ENCODE measurements at places on chromosomes 7 and 10.
A peak's percentile ranks its signal among the peaks of the same experiment; 100 is the strongest.

- DNase-seq: no peak
Observed at GRCh38 chr10:22764639-22765038, 50.3 kb upstream of the PIP4K2A start.

DNA sequence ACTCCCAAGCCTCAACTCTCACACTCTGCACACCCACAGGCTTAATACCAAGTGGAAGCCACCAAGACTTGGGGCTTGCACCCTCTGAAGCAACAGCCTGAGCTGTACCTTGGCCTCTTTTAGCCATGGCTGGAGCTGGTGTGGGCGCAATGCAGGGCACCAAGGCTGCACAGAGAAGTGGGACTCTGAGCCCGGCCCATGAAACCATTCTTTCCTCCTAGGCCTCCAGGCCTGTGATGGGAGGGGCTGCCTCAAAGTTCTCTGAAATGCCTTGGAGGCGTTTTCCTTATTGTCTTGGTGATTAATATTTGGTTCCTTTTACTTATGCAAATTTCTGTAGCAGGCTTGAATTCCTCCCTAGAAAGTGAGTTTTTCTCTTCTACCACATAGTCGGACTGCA, 276.6 kb downstream of the PAXIP1 start:
- DNase-seq: no peak

GRCh38 chr10:49649294-49649693, 30.2 kb upstream of the C10orf53 start:
- DNase-seq: no peak

GRCh38 chr7:115356999-115357702, 435.3 kb downstream of the MDFIC start:
- no peak for DNase-seq

- DNase-seq: no peak
Observed at GRCh38 chr10:48878091-48878490, 61.5 kb downstream of the LRRC18 start.

DNA sequence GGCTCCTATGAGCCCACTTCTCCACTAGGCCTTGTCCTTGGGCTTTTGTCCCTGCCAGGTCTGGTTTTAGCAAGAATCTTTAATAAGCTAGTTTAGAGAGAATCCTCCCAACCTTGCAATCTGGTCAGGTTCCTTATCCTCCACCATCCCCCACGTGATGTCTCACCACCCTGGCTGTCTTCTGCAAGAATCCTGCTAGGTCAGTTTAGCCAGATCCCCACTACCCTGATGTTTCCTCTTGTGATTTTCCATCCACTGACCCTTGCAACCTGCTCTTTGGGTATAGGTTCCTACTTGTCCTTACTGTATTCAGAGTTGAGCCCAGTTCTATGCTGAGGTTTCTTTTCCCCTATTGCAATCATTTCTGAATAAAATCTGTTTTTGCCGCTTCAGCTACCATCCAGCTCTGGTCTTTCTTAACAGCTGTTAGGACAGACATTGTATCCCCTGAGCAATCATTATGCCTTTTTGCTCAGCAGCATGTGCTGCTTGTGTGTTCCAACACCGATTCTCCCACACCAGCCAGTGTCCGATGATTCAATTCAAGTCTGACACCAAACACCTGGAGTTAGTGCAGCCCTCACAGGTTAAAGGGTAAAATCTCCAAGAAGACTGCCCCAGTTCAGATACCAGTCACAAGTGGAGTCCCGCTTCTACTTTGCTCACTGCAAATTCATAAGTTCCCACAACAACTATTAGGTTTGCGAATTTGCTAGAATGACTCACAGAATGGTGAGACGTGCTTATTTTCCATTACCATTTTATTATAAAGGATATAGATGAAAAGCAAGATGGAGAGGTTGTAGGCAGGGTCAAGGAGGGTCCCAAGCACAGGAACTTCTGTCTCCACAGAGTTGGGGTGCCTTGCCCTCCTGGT, 62.2 kb upstream of the ADCY1 start:
- no peak for DNase-seq

- DNase-seq: no peak
Observed at GRCh38 chr10:132224343-132225072, 37.8 kb downstream of the DPYSL4 start.

- no peak for DNase-seq
Observed at GRCh38 chr7:18659746-18660145, 164.2 kb downstream of the HDAC9 start.

- no peak for DNase-seq
Observed at GRCh38 chr10:81096558-81096957, 558.9 kb downstream of the SH2D4B start.

GRCh38 chr10:127919418-127920271, 12.7 kb downstream of the PTPRE start:
- DNase-seq: no peak

DNA sequence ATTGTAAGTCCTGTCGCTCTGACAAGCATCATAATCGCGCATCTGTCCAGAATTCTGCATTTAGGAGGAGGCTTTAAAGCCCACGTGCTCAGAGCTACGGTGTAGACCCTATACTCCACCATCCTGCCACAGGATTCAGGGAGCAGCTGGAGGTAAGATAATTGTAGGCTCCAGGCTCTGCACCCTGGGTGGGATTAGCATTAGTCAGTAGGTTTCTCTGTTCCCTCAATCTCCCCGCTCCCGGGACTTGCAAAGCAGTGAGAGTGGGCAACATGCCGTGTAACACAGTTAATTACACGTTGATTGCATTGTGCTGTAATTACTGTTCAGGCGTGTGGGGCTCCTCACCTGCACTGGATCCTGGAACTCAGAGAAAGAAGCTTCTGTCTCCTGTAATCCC, 89.3 kb upstream of the CUX1 start:
- no peak for DNase-seq

DNA sequence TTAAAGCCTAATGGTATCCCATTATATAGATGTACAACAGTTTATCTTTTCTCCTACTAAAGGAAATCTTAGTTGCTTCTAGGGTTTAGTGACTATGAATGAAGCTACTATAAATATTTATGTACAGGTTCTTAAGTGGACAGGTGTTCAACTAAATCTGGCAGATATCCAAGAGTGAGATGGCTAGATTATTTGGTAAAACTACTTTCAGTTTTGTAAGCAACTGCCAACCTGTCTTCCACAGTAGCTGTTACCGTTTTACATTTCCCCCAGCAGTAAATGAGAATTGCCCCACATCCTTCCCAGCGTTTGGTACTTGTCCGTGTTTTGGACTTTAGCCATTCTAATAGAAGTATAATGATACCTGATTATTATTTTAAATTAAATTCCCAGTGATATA, 144.9 kb upstream of the MAGI2 start:
- no peak for DNase-seq

DNA sequence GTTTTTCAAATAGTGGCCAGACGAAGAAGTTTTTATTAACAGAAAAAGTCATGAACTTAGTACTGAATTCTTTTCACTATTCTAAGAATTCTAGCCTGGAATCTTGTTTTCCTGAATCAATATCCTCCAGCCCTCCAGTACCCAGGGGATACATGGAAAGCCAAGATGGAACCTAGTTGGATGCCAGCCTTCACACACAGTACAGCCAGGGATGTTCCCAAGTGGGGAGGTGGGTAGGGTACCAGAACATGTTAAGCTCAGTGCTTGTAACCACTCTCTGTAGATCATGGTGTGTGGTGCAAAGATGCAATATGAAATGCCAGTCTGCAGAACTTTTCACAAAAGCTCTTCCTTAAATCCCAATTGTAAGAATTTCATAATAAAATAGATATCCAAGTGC, 128.0 kb downstream of the POU6F2 start:
- no peak for DNase-seq

DNA sequence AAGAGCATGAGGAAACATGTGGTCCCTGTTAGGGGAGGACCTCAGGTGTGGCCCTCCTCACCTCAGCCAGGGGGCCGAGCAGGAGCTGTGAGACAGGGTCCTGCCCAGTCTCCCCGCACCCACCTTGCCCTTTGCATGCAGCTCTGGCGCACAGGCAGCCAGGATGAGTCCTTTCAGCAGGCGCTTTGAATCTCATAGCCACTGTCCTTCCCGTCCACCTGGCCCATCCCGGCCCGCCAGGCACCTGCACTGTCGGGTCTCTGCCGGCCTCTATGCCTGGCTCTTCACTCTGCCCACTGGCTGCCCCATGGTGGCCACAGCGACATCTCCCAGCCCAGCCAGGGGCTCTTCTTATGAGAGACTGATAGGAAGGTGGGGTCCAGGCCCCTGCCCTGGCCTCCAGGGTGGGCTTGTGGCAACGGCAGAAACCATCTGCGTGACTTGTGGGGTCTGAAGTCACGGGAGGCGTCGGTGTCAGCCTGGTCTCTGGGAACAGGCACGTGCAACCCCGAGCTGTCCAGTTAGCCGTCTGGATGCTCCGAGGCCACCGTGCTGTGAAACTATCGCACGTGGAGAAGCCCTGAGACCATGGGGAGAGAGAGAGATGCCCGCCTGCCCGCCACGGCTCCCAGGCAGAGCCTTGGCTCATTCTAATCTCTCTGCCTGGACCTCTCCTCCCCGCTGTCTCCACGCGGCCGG, 37.4 kb downstream of the FOXL3 start:
- no peak for DNase-seq

- DNase-seq: no peak
Observed at GRCh38 chr7:1290026-1290678, 57.5 kb downstream of the UNCX start.

- DNase-seq: no peak
Observed at GRCh38 chr10:17134737-17135260, 5.2 kb upstream of the CUBN start.

- no peak for DNase-seq
Observed at GRCh38 chr10:46091080-46091827, 45.2 kb upstream of the MSMB start.

GRCh38 chr10:22551681-22552365, 162.6 kb downstream of the PIP4K2A start:
- DNase-seq: no peak

DNA sequence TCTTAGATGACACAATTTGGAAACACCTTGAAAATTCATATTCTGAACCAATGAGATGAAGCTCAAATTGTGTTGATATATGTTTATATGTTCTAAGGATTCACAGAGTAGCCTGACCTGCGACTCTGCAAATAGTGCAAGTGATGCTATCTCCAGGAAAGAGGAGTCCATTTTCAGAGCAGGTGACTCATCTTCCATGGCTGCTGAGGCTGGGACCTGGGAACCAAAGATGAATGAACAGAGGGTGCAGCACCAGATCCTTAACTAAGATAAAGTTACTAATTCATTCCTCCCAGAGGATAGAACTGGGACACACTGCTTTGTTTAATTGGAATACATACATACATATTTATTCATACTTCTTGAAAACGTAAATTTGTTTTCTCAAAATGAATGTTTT, 240.6 kb upstream of the SEMA3C start:
- DNase-seq: no peak

GRCh38 chr7:159098424-159098786, 46.3 kb downstream of the VIPR2 start:
- DNase-seq: no peak

DNA sequence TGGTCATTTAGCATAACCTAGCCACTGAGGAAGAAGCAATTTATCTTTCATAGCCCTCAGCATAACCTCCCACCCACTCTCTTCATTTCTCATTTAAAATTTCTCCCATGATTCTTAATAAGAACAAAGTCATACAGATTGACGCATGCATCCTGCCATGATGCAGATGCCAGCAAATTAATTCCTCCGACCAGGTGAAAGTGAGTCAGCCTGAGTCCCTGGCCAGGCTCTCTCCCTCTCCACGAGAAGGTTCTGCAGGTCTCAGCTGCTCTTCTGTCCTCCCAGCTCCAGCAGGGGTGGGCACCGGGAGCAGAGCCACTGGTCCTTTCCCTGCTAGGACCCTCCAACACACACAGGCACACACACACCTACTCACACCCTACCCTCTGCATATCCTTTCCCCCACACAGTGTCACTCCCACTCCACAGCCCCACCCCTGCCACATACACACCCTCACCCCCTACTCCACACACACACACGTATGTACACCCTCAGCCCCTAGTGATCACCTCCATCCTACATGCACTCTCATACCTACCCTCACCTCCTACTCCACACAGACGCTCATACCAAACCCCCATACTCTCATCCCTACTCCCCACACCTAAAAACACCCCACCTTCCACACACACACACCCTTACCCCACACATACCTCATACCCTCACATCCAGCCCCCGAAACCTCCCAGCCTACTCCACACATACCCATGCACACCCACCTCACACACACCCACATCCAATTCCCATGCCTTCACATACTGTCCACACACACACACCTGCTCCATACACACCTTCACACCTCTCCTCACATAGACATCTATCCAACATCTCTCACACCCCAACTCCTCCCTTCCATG, 78.0 kb downstream of the FAM13C start:
- no peak for DNase-seq

- no peak for DNase-seq
Observed at GRCh38 chr10:123878666-123879303, 12.8 kb downstream of the CPXM2 start.

- DNase-seq: peak; percentile 22
Observed at GRCh38 chr10:23293145-23293724, 51.4 kb downstream of the C10orf67 start.

- DNase-seq: no peak
Observed at GRCh38 chr7:24477398-24478136, 95.7 kb upstream of the PALS2 start.

GRCh38 chr10:113304726-113305125, 248.1 kb upstream of the HABP2 start:
- no peak for DNase-seq

GRCh38 chr10:32167450-32167849, 111.2 kb upstream of the KIF5B start:
- no peak for DNase-seq

- no peak for DNase-seq
Observed at GRCh38 chr7:88092676-88092999, 127.2 kb downstream of the SRI start.

GRCh38 chr7:24939416-24939815, 40.6 kb downstream of the OSBPL3 start:
- no peak for DNase-seq

- no peak for DNase-seq
Observed at GRCh38 chr7:96017877-96018276, 245.5 kb downstream of the DYNC1I1 start.

GRCh38 chr7:35695473-35695850, 527 bp upstream of the HERPUD2 start:
- no peak for DNase-seq

DNA sequence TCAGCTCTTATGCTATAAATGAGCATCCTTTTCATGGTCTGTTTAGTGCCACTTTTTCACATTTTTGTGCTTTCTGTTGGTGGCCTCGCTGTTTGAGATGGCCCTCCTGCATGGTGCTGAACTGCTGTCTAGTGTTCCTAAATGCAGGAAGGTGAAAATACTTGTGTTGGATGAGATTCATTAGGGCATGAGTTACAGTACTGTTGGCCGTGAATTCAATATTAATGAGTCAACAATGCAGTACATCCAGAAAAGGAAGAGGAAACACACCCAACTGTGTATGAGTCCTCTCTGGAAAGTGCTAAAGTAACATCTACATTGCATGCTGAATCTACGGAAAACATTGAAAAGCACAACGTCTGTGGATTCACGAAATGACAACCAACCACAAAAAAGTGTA, 124.0 kb downstream of the HERPUD2 start:
- DNase-seq: no peak

GRCh38 chr7:44534501-44534900, 6.6 kb downstream of the NPC1L1 start:
- peak; percentile 26 for DNase-seq

Measured in activated CD4-positive, alpha-beta T cell treated with anti-CD3 and anti-CD28 coated beads for 24 hours (primary cell).